ENCODE measurements at places on chromosomes 1 and 21.

DNA sequence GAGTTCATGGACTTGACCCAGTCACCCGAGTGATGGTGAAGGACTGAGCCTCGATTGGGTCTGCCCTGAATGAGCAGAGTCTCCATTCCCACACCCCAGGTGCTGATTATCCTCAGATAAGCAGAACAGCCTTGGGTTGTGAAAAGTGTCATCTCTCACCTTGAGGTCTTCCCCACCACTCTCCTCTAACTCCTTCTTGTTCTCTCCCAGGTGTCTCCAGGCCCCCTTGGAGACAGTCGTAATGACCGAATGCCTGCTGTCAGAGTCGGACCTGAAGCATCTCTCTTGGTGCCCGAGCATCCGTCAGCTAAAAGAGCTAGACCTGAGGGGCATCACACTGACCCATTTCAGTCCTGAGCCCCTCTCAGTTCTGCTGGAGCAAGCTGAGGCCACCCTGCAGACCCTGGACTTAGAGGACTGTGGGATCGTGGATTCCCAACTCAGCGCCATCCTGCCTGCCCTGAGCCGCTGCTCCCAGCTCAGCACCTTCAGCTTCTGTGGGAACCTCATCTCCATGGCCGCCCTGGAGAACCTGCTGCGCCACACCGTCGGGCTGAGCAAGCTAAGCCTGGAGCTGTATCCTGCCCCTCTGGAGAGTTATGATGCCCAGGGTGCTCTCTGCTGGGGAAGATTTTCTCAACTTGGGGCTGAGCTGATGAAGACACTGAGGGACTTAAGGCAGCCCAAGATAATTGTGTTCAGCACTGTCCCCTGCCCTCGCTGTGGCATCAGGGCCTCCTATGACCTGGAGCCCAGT lies 3.4 kb downstream of the PRAMEF12 start:
- DNase-seq: no peak

- no peak for DNase-seq
These were observed 7.4 kb upstream of the ERICH3 start for GRCh38 chr1:74681001-74681400.

DNA sequence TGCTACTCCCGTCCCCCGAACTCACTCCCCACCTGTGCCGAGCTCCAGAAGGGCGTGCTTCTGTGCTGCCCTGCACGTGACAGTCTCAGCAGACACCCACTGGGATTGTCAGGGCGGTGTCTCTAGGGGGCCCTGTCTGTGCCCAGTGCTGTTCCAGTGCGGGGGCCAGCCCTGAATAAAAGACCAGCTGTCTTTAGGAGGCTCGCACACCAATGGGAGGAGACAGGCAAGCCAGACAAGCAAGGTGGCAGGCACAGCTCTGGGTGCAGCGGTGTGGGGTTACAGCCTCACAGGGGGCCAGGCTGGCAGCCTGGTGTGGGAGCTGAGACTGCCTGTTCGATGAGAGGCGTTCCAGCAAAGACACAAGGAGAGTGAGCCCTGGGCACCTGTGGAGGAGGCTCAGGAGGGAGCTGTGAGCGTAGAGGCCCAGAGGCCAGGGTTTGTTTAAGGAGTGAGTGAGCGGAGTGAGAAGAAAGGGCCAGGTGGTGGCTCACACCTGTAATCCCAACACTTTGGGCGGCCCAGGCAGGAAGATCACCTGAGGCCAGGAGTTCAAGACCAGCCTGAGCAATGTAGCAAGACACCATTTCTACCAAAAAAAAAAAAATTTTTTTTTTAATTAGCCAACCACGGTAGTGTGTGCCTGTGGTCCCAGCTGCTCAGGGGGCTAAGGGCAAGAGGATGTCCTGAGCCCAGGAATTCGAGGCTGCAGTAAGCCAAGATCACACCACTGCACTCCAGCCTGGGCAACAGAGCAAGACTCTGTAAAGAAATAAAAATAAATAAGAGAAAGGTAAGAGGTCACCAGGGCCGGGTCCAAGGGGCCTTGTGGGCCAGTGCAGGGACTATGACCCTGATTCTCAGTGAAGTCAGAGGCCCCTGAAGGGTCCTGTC lies 48.2 kb upstream of the ARHGEF16 start:
- DNase-seq: no peak

GRCh38 chr1:230894032-230894431 lies 25.7 kb upstream of the C1orf198 start:
- DNase-seq: no peak

- no peak for DNase-seq
These were observed 282.3 kb downstream of the USH2A start for GRCh38 chr1:216140730-216141524.

- no peak for DNase-seq
These were observed 185.0 kb downstream of the MATN1 start for GRCh38 chr1:30538226-30538992.

DNA sequence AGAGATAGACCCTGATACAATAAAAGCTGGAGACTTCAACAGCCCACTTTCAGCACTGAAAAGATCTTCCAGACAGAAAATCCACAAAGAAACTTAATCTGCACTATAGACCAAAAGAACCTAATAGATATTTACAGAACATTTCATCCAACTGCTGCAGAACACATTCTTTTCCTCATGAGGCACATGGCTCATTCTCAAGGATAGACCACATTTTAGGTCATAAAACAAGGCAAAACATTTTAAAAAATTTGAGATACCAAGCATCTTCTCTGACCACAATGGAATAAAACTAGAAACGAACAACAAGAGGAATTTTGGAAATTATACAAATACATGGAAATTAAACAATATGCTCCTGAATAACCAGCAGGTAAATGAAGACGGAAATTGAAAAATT lies 15.0 kb upstream of the IL20 start:
- DNase-seq: no peak

GRCh38 chr21:41643246-41643966 lies 123.4 kb downstream of the RIPK4 start:
- DNase-seq: peak; percentile 91

GRCh38 chr1:205840146-205840923 lies 9.6 kb downstream of the PM20D1 start:
- DNase-seq: no peak

DNA sequence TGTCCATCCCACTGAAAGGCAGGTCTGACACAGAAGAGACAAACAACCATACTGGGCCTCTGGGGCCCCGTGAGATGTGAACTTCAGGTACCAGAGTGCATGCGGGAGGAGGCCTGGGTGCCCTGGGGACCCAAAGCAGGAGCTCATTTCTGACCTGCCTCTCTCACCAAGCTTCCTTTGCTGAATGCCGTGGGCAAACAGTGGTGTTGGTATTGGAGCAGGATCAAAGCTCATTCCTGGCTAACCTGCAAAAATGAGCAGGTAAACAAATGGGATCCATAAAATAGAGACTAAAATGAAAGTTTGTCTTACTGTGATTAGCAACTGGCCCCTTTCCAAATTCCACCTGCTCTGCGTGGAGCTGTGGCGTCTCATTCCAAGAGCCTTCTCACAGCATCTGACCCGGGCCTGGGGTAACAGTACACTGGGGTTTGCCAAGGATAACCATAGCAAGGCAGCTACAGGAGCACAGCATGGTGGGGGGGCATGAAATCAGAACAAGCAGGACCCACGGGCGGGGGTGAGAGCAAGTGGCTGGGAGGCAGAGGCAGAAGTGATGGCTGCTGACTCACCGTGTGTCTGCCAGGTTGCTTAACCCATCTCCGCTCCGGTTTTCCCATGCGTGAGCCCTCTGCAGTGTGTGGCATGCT lies 103.6 kb downstream of the KIF26B start:
- DNase-seq: no peak

DNA sequence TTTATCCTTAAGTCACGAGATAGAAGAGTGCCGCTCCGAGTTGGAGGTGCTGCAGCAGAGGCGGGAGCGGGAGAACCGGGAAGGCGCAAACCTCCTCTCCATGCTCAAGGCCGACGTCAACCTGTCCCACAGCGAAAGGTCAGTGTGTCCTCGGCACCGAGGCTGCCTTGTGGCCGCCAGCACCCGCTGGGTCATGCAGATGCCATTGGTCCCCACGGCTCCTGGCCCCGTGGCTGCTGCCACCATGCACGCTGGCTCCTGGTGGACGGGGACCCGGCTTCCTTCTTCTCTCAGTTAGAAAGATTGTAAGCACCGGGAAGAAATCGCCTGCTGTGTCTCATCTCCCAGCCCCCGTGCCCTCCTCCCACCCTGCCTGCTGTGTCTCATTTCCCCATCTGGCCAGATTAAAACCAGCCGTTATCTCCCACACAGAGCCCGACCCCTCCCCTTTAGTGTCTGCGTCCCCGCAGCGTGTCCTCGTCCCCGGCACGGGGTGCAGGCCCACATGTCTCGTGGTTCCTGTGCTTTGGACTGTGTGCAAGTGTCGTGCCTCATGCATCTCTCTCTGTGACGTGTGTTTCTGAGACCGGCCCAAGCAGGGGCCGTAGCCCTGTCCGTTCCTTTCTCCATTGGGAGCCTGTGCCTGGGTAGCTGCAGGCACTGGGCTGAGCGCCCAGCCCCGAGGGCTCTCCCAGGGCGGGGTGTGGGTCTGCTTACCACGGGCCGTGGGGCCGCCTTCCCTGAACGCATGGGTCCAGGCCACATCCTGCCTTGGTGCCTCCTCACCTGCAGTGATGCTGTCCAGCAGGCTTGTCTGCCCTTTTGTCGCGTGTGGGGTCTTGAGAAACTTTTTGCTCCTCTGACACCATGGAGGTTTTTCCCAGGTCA lies 62.1 kb downstream of the PCNT start:
- DNase-seq: no peak

GRCh38 chr1:67214420-67215174 lies 48.3 kb downstream of the IL23R start:
- DNase-seq: no peak

DNA sequence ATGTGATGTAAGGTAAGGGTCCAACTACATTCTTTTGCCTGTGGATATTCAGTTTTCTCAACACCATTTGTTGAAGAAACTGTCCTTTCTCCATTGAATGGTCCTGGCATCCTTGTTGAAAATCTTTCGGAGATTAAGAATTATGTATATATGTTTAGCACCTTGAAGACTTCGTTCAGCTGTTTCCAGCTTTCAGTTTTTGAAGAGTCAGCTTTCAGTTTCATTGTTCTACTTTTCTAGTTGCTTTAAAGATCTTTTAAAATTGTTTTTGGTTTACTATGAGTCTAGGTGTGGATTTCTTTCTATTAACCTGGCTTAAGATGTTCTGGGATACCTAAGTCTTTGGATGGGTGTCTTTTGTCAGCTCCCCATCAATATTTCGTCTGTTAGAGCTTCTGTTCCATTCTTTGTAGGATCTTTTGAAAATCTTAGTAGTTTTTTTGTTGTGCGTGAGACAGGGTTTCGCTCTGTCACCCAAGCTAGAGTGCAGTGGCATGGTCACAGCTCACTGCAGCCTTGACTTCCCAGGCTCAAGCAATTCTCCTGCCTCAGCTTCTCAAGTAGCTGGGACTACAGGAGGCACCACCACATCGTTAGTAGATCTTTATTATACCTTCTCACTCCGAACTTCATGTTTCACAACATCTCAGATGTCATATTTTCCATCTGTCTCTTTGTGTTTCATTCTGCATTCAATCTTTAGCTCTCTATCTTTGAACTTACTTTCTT lies 353.5 kb upstream of the B3GALT2 start:
- DNase-seq: no peak

DNA sequence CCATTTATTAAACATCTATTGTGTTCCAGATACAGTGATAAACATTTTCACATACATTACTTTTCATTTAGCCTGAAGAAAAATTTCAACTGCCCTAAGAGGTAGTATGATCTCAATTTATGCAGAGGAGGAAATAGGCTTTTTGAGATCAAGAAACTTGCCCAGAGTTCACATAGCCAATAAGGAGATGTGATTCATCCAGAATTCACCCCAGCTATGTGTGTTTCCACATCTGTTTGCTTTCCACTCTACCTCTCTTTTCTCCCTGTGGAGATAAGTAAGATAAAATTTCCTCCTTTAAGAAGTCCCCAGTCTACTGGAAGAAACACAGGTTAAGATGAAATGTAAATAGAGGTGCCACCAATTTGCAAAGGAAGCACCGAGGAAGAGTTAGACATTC lies 199.7 kb upstream of the C8B start:
- no peak for DNase-seq

DNA sequence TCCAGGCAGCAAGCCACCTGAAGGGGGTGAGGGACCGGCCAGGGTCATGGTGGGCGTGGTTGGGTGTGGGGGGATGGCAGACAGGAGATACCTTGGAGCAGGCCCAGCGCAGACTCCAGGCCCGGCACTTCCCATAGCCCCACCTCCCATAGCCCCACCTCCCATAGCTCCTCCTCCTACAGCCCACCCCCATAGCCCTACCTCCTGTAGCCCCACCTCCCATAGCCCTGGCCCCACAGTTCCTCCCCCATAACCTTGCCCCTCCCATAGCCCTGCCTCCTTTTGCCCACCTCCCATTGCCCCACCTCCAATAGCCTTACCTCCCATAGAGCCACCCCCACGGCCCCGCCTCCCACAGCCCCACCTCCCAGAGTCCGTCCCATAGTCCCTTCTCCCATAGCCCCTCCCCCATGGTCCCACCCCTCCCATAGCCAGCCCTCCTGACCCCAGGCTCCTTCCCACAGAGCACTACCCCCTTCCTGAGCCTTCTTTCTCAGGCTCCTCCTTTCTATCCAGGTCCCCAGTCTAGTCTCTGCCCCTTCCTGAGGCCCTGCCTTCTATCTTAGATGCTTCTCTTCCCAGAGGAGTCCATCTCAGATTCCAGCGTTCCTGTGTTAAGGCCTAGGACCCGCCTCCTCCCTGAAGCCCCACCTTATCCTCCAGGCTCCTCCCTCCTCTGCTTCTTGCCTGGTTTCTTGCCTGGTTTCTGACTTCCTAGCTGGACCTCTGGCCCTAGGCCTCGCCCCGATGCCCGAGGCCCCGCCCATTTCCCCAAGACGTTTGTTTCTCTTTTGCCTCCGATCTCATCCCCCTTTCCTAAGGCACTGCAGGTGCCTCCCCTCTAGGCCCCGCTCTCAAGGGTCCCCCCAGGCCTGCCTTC lies 46.8 kb downstream of the PTPRU start:
- DNase-seq: no peak
